Uterus (tissue), 4 donors: ENCODE measurements at places on chromosomes 5 and 9. TPM values are rescaled to one million over a fixed set of nuclear protein-coding genes. Genes with fewer than 3 reads are reported as not detected.

HK3 gene
- total RNA-seq: 6.9 TPM

FOXD4L5 gene
- not detected for total RNA-seq

ELAVL2 gene
- 0.15 TPM for total RNA-seq

DIRAS2 gene
- not detected for total RNA-seq

SLC2A6 gene
- total RNA-seq: 0.26 TPM

DNA sequence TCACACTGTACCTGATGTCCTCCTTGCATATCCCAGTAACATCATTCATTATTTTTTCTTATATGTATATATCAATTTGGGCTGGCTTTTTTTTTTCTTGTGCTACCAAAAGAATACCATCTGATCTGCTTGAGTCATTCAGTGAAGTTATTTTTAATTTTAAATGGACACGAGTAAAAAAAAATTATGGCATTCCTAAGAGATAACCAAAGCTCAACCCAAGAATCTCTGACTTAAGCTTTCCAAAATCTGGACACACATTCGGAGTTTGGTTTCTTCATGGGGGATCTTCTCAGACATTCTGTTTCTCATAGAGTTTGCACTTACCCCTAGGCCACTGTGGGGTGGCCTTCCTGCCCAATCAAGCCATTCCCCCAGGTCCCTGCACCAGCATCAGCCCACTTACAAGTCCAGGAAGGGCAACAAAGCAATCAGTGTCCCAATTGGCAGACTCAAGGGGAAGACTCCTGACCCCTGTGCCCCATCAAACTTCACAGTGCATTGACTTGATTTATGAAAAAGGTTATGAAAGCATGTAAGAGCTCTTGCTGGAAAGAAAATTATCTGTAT is 49.2 kb upstream of the SPDL1 start:
- DNase-seq: no peak

- DNase-seq: no peak
Observed at GRCh38 chr5:173328844-173329490, 753 bp upstream of the STC2 start.

DNA sequence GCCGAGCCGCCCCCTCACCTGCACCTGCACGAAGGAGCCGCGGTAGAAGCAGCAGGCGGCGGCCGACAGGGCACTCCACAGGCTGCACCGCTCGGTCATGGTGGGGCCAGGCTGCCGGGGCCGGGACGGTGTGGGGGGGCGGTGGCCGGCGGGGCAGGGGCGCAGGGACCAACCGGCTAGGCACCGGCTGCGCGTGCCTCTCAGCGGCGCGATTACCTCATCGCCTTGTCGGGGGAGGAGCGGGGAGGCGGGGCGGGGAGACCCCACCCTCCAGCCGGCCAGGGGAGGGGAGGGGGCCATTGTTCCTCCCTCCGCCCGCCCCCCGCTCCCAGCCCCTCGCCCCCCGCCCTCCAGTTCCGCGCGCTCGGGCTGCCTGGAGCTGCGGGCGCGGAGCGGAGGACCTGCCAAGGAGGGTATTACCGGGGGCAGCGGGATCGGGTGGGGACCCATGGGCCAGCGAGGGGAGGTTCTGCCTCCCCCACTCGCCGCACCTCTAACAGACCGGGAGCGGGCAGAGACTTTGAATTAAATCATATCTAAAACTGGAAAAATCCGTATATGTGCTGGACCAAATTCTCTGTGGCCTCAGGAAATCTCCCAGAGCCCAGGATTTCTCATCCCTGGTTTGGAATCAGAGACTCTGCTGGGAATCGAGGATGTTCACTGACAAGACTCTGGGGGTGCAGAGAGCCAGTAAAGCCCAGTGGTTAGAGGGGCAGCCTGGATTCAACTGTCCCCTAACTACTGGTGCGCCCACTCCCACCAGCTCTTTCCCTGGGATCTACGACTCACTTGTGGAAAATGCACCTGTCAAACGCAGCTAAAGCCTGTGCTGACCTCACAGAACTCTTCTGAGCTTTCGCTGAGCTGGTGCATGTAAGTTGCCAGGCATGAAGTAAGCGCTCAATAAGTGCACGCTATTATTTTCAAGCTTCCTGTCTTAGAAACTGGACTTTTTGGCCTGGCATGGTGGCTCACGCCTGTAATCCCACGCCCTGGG is 20.3 kb upstream of the TOR2A start:
- no peak for DNase-seq

DNA sequence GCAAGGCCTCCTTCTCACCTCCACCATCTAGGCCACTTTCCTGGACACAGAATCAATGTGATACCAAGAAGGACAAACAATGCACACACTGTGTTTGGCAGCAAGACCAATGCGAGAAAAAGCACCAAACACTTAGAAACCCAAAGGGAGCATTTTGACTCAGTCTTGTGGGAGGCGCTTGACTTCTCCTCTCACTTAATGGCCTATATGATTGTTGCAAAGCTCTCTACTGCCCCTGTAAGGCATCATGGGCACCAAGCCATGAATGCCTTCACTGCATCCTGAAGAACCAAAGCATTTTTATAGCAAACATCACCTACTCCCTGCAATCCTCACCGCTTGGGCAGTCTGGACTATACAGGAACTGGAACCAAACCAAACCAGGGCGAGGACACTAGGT is 57.5 kb downstream of the CDH6 start:
- no peak for DNase-seq

DNA sequence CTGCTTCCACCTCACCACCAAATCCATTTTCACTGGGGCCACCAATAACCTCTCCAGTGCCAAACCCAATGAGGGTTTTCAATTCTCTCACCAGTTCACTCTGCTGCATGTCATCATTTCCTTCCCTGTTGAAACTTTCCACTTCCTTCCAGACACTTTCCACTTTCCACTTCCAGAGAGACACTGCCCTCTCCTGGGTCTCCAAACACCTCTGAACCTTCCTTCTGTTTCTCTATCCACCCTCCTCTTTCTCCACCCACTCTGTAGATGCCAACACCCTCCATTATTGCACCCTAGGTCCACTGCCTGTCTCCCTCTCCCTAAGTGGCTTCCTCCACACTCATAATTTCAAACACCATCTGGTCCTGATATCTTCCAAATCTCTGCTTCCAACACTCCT is 39.6 kb downstream of the PDE6A start:
- DNase-seq: no peak

DNA sequence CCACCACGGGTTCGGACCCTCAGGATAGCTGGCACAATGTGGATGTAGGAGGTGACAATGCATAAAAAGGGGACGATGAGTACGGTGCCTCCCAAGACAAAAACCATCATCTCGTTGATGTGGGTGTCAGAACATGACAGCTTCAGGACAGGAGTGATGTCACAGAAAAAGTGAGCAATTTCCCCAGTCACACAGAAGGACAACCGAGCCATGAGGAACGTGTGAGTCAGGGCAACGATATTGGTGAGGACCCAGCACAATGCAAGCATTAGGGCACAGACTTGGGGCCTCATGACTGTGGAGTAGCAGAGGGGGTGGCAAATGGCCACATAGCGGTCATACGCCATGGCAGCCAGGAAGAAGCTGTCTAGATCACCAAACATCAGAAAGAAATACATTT is 491 bp downstream of the OR1N1 start:
- DNase-seq: no peak
